Transverse colon (tissue), 4 donors: ENCODE measurements at places on chromosomes 1 and 21. TPM values are rescaled to one million over a fixed set of nuclear protein-coding genes. Genes with fewer than 3 reads are reported as not detected.

DNA sequence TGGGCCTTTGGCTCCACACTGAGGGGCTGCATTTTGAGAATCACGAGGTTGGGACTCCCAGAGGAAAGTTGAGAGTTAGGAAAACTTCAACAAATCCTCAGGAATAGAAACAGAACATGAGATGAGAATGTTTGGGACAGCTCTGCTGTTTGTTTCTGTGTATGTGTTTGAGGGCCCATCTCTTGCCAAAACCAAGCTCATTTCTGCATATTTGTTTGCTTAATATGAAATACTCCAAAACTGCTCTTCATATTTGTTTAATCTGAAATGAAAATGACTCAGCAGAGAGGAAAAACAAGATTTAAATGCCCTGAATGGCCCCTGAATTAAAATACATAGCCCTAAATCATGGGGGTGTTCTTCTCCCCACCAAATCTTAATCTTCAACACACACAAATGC is 78.1 kb downstream of the DDR2 start:
- H3K27me3 ChIP-seq = no peaks in the 10 kb centered on the region
- DNase-seq = no peak
- no peaks in the 10 kb centered on the region for H3K36me3 ChIP-seq
- H3K4me3 ChIP-seq = no peak overlapping the region
- peaks cover 11% of the 10 kb centered on the region for H3K4me1 ChIP-seq

Gene SLC25A34
- total RNA-seq = 31.0 TPM

Gene ZFYVE9
- total RNA-seq = 31.0 TPM

DNA sequence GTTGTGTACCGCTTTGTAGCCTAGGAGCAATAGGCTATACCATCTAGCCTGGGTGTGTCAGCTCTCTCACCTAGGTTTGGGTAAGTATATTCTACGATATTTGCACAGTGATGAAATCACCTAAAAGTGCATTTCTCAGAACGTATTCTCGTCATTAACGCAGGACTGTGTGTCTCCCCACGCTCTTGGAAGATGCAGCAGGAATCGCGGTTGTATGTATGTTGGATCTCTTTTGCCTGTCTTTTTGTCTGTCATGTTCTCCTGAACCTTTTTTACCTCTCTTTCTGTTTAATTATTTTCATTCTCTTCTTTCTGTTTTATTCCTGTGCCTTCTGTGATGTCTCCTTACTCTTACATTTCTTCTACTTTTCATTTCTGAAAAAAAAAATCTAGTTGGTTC is 140.5 kb upstream of the COL6A1 start:
- H3K27me3 ChIP-seq = no peaks in the 10 kb centered on the region
- H3K36me3 ChIP-seq = no peaks in the 10 kb centered on the region
- no peak for DNase-seq
- H3K27ac ChIP-seq = no peak overlapping the region

DNA sequence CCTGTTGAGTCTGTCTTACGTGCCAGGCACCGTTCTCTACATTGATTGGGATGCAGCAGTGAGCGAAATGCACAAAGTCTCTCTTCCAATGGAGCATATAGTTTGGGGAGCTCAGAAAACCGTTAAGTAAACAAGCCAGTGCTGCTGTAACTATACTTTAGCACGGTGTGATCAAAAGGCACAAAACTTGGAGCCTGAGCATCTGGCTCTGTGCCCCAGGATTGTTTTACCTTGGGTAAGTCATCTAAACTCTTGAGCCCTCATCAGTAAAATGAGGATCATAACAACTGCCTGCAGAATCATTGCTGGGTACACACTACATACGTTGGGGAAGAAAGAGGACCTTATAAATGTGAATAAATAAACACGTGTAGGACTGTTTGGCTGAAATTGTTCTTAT is 1.8 kb downstream of the HHIPL2 start:
- no peaks in the 10 kb centered on the region for H3K4me1 ChIP-seq
- H3K4me3 ChIP-seq = no peak overlapping the region
- H3K27me3 ChIP-seq = peaks cover 29% of the 10 kb centered on the region
- no peak overlapping the region for H3K27ac ChIP-seq
- no peak for DNase-seq

DNA sequence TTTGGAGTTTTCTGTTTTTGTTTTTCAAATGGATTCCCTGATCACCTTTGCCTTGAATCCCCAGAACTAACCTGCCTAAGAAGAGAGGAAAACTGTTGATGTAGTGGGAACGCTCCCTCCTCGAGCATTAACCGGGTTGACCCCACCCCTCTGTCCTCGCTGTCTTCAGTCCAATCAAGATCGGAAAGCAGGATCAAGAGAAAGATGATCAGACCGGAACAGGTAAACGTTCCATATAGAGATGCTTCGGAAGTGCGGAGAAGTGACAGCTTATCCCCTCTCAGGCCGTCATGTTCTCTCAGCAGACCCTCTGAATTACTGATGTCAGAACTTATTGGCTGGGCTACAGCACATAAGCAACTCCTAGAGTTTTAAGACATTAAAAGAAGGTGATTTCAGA is 800 bp upstream of the FAM163A start:
- H3K4me1 ChIP-seq = peaks cover 19% of the 10 kb centered on the region
- no peak overlapping the region for H3K27ac ChIP-seq
- H3K36me3 ChIP-seq = no peaks in the 10 kb centered on the region
- H3K4me3 ChIP-seq = peak overlapping the region; percentile 47
- DNase-seq = no peak

Gene BTBD19
- total RNA-seq = 1.9 TPM

DNA sequence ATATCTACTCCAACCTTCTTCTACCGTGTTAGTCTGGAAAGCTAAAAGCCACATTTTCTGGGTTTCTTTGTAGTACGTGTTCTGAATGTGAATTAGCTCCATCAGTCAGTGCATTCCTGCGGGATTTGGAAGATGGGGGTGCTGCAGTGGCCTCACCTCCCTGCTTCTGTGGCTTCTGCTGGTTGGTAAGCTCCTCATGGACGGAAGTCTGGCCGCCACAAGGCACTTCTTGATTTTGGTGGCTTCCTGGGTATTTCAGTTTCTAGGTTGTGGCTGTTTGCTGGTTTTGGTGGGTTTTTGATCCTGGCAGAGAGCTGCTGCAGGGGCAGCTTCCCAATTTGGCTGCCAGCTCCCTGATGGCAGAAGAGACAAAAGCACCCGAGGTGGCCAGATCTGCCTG is 20.9 kb upstream of the TACSTD2 start:
- peaks cover 3% of the 10 kb centered on the region for H3K4me1 ChIP-seq
- no peaks in the 10 kb centered on the region for H3K36me3 ChIP-seq

- H3K36me3 ChIP-seq = no peaks in the 10 kb centered on the region
- H3K27ac ChIP-seq = no peak overlapping the region
- H3K4me1 ChIP-seq = no peaks in the 10 kb centered on the region
- no peak overlapping the region for H3K4me3 ChIP-seq
- H3K27me3 ChIP-seq = no peaks in the 10 kb centered on the region
- DNase-seq = no peak
Measured at GRCh38 chr1:99669821-99670220, 23.9 kb downstream of the PALMD start.

GRCh38 chr1:193539731-193540459 is 353.5 kb upstream of the B3GALT2 start:
- peak; percentile 13 for DNase-seq
- no peaks in the 10 kb centered on the region for H3K36me3 ChIP-seq
- no peaks in the 10 kb centered on the region for H3K27me3 ChIP-seq
- H3K4me3 ChIP-seq = no peak overlapping the region
- H3K27ac ChIP-seq = peak overlapping the region; percentile 38

Gene GPA33
- total RNA-seq = 506 TPM

DNA sequence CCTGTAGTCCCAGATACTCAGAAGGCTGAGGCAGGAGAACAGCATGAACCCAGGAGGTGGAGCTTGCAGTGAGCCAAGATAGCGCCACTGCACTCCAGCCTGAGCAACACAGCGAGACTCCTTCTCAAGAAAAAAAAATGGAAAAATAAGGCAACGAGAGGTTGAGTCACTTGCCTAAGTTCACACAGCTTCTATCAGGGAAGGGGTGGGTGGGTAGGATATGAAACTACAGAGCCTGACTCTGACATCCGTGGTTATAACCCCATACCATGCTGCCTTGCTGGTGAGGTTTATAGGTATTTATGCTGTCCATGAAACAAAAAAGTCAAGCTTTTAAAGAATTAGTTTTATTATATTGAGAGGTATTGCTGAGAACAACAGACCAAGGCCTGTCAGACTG is 61.5 kb upstream of the RAB4A start:
- H3K4me1 ChIP-seq = no peaks in the 10 kb centered on the region
- DNase-seq = no peak
- no peak overlapping the region for H3K4me3 ChIP-seq
- H3K27ac ChIP-seq = no peak overlapping the region
- no peaks in the 10 kb centered on the region for H3K27me3 ChIP-seq
- H3K36me3 ChIP-seq = no peaks in the 10 kb centered on the region

Gene FCRL4
- total RNA-seq = not detected

DNA sequence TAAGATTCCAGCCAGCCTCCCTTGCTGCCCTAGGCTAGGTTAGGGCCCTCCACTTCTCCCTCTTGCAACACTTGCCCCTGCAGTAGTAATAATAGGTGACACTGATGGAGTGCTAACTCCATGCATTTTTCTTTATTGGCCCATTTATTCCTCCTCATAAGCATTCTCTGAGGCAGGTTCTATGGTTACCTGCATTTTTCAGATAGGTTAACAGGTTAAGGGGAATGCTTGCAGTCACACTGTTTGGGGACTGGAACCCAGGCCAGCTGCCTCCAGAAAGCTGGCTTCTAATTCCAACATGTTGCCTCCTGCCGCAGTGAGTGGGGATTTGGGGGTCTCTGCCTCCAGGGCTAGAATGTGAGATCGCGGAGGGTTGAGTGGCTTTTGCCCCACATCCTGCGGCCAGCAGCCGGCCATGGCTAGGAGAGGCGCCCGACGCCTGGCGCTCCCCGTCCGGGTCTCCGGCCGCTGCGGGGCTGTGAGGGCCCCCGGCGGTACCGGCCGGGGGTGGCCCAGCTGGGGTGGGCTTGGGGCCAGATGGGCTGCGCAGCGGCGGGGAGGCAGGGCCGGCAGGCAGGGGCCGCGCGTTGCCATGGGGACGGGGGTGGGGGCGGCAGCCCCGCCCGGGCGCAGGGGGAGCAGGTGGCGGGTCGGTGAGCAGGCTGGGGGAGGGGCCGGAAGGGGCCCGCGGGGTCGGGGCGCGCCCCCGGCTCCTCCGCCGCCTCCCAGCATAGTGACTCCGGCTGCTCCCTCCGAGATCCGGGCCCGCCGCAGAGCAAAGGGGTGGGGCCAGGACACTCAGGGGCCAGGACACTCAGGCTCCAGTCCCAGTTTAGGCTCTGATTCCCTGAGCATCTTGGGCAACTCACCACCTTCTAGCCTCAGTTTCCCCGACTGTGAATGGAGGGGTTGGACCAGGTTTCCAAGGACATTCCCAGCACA is 68.4 kb upstream of the SSBP3 start:
- peak overlapping the region; percentile 14 for H3K27ac ChIP-seq
- peaks cover 18% of the 10 kb centered on the region for H3K4me1 ChIP-seq
- no peaks in the 10 kb centered on the region for H3K36me3 ChIP-seq
- H3K4me3 ChIP-seq = peak overlapping the region; percentile 1
- peak; percentile 47 for DNase-seq

DNA sequence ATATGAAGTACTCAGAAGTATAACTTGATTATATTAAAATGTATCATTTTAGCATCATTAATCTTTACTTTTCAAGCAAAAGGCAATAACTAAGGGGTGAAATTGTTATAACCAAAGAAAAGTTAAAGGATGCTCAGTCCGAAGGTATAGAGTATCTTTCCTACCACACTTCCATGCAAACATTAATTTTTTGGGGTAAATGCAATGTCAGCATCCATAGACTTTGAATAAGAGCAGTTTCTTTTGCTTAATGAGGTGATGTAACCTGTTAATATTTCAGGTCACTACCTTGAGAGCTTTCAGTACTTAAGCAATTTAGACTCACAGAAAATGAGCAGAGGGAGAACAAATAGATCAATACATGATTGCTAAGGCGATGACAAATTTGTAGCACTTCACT is 1093.5 kb downstream of the PLA2G4A start:
- H3K4me3 ChIP-seq = no peak overlapping the region
- DNase-seq = no peak
- no peak overlapping the region for H3K27ac ChIP-seq
- H3K4me1 ChIP-seq = no peaks in the 10 kb centered on the region
- H3K27me3 ChIP-seq = no peaks in the 10 kb centered on the region
- no peaks in the 10 kb centered on the region for H3K36me3 ChIP-seq

Gene ATF3
- 63.8 TPM for total RNA-seq

- H3K27ac ChIP-seq = no peak overlapping the region
- no peaks in the 10 kb centered on the region for H3K27me3 ChIP-seq
- H3K4me1 ChIP-seq = peaks cover 7% of the 10 kb centered on the region
- no peaks in the 10 kb centered on the region for H3K36me3 ChIP-seq
Measured at GRCh38 chr1:234488054-234489006, 9.4 kb upstream of the TARBP1 start.

GRCh38 chr1:85278853-85279314 is 2.5 kb upstream of the BCL10 start:
- peak overlapping the region; percentile 6 for H3K4me3 ChIP-seq
- peaks cover 49% of the 10 kb centered on the region for H3K4me1 ChIP-seq
- no peaks in the 10 kb centered on the region for H3K27me3 ChIP-seq
- peak overlapping the region; percentile 78 for H3K27ac ChIP-seq
- peak; percentile 73 for DNase-seq

DNA sequence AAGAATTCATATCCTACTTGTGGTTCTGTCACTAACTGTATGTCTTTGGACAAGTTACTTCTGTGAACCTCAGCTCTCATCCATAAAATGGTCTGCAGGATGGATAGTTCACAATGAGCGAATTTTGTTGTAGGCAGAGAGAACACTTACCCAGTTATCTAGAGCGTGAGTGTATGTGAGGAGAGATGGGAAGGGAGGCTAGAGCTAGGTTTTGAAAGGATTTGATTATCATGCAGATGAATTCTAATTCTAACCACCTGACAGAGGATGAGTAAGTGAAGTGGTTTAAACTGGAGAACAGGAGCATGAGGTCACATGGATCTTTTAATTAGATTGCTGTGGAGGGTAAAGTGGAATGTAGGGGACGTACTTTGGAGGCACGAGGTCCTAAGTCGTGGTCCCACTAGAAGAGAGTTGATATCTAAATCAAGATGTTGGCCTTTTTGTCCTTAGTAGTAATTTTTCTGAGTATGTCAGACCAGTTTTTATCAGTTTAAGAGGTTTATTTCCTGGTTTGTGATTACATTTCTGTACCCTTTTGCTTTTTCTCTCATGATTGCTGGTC is 5.0 kb downstream of the SUCO start:
- no peak overlapping the region for H3K4me3 ChIP-seq
- no peaks in the 10 kb centered on the region for H3K27me3 ChIP-seq
- peaks cover 46% of the 10 kb centered on the region for H3K4me1 ChIP-seq
- H3K36me3 ChIP-seq = no peaks in the 10 kb centered on the region

- peaks cover 12% of the 10 kb centered on the region for H3K4me1 ChIP-seq
- no peak for DNase-seq
- no peaks in the 10 kb centered on the region for H3K27me3 ChIP-seq
- no peaks in the 10 kb centered on the region for H3K36me3 ChIP-seq
- no peak overlapping the region for H3K4me3 ChIP-seq
Measured at GRCh38 chr1:212487286-212487685, 54.6 kb downstream of the NENF start.

GRCh38 chr1:110281363-110282290 is 57.5 kb upstream of the RBM15 start:
- no peaks in the 10 kb centered on the region for H3K4me1 ChIP-seq
- H3K27ac ChIP-seq = no peak overlapping the region
- no peak for DNase-seq
- H3K27me3 ChIP-seq = no peaks in the 10 kb centered on the region
- H3K4me3 ChIP-seq = no peak overlapping the region

- H3K27ac ChIP-seq = no peak overlapping the region
- no peaks in the 10 kb centered on the region for H3K4me1 ChIP-seq
- H3K27me3 ChIP-seq = peaks cover 25% of the 10 kb centered on the region
- H3K36me3 ChIP-seq = no peaks in the 10 kb centered on the region
- H3K4me3 ChIP-seq = no peak overlapping the region
Measured at GRCh38 chr1:53414632-53415031, 44.6 kb upstream of the DMRTB1 start.
